Nucleus accumbens (tissue), 56 donors: ENCODE measurements at places on chromosomes 1 and 21.

- DNase-seq = no peak
Observed at GRCh38 chr1:38213646-38214434, 167.2 kb upstream of the POU3F1 start.

- no peak for DNase-seq
Observed at GRCh38 chr1:243842978-243843511, 7.0 kb downstream of the AKT3 start.

DNA sequence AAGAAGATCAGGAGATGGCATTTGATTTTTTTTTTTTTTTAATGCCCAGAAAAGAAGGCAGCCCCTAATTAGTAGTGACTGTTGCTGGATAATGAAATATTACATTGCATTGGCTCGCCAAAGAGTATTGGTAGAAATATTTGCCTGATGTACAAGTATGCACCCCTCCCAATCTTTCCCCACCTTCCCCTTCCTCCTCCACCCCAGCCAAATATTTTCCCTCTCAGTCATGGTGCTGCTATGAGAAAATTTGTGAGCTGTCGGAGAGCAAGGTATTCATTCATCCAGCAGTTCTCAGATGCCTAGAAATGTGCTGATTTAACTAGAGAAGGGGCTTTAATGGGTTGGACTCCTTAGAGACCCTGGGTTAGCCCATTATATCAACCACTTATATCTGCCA, 50.5 kb upstream of the IKBKE start:
- DNase-seq = no peak

DNA sequence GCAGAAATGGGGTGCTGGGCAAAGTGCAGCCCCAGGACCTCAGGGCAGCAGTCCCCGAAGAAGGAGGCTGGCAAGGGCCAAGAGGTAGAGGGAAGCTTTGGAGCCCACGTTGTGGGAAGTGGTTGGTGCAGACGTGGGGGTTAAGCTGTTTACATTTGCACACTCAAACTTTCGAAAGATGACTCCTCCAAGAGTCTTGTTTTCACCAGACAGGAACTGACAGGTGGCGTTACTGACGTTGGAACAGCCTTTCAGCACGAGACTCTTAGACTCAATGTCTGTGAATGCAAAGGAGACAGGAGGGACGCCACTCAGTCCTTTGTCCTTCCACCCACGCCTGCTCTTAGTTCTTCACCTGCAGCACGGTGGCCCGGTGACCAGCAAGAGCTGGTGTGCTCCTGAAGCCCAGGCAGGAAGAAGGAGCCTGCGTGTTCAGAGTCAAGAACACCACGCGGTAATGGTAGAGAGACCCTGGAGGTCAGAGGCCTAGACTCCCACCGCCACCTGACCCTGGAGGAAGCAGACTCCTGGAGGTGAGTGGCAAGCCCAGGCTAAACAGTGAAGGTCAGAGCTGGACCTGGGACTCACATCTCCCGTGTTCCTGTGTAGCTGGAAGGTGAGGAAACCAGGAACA, 15.9 kb downstream of the LYPD8 start:
- no peak for DNase-seq

GRCh38 chr1:174225499-174226204, 66.3 kb downstream of the RABGAP1L start:
- no peak for DNase-seq

DNA sequence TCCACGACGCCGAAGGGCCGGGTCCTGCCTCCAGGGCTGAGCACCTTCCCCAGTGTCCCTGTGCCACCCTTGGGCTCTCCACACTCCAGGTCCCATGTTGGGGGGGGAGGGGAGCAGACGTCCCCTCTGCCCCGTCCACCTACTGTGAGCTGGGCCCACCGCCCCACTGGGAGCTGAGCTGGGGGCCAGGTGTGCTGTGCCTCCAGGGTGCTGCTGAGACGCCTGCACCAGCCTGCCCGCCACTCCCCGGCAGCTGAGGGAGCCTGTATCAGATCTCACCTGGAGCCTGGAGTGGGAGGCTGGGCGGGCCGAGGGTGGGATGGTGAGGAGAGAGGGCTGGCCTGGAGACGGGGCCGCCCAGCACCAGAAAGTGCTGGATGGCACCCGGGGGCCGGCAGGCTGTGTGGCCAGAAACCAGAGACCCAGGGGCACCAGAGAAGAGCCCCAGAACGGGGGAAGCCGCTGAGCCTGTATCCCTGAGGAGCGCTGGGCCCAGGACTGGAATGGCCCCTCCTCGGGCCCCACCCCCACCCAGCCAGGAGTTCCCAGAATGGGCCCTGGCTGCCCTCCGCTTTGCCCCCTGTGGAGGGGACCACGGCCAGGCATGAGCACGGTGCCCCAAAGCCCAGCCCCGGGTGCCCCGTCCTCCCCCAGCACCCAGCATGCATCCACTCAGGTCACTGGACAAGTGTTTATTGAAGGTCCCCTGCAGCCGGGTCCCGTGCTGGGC, 3.4 kb downstream of the TNFRSF18 start:
- DNase-seq = no peak

- no peak for DNase-seq
Observed at GRCh38 chr1:151984313-151984956, 9.2 kb downstream of the S100A10 start.
